ENCODE measurements at places on chromosomes 11 and 22.

DNA sequence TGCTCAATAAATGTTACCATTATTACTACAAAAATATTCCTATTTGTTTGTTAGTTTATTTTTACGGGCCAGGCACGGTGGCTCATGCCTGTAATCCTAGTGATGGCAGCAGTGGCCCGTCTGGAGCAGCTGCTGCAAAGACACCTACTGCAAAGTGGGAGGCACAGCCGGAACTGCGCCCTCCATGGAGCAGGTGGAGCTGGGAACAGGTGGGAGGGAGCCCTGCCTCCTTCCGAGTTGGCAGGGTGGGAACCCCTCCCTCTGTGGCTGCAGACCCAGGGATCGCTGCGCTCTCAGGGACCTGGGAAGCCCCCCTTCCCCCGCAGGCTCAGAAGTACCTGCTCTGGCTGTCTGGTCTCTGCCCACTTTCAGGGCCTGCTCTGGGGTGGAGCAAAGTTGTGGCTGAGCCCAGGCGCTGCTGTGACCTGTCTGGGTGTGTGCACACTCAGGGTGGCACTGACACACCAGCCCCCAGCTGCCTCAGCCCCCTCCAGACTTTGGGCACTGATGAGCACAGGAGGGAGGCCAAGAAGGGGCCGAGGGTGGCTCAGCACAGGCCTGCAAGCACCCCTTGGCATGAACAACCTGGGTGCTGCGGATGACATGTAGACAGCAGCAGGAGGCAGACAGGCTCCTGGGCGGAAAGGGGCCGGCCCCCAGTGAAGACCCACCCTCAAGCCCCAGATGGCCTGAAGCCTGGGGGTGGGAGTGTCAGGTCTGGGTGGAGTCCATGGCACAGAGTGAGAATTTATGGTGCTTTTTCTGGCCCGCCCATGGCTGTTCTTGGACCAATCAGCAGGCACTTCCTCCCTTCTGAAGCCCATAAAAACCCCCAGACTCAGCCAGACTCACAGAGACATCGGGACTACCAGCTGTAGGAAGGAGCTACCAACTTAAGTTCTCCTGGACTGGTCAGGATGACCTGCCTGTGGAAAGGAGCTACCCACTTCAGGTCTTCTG, 103.7 kb upstream of the CLMP start:
- DNase-seq: no peak

DNA sequence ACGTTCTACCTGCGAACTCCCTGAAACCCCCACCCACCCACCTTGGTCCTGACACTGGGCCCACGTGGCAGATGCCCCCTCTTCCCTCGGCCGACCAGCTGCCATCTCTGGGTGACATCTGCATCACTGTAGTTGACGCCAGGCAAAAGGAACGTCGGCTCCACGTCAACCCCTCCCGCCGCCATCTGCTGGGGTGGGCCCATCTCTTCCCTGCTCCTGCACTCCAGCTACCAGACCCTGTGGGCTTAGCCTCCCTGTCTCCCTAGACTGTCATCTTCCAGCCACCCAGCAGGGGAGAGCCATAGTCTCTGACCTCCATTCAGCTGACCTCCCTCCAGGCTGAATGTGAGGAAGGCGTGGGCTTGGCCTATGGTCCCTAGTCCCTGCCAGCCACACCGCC, 21.4 kb downstream of the CHID1 start:
- no peak for DNase-seq

DNA sequence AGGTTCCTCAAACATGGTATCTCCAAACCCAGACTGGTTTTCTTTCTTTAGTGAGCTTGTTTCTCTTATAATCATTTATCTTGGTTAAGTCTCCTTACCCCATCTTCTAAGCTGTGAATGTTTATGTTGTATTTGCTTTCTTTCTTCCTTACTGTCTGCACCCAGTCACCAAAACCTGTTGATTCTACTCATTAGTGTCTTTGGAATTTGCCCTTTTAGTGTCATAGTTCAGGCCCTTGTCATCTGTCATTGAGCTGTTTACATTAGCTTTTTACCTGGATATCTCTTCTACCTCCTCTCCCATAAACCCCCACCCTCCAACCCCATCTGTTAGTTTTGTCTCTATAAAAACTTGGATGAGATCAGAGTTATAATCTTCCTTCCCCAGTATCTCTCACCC, 59.9 kb downstream of the AMOTL1 start:
- DNase-seq: no peak

GRCh38 chr11:126857860-126858808, 142.4 kb downstream of the KIRREL3 start:
- no peak for DNase-seq

DNA sequence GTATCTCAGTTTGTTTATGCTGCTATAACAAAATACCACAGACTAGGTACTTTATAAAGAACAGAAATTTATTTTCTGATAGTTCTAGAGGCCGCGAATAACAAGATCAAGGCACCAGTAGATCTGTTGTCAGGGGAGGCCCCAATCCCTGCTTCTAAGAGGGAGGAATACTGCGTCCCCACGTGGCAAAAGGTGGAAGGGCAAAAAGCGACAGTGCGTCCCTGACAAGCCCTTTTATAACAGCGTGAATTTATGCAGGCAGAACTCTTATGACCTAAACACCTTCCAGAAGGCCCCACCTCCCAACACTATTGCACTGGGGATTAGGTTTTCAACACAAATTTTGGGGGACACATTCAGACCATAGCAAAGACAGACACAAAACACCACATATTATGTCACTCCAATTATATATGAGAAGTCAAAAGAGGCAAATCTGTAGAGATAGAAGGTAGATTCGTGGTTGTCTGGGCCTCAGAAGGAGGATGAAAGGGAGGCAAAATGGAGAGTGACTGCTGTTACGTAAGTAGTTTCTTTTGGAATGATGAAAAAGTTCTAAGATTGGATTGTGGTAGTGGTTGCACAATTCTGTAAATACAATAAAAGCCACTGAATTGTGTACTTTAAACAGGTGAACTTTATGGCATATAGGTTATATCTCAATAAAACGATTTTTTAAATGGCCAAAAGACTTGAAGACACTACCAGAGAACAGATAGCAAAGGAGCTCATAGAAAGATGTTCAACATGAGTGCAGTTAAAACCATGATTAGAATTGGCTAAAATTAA, 30.1 kb upstream of the TNRC6B start:
- no peak for DNase-seq

DNA sequence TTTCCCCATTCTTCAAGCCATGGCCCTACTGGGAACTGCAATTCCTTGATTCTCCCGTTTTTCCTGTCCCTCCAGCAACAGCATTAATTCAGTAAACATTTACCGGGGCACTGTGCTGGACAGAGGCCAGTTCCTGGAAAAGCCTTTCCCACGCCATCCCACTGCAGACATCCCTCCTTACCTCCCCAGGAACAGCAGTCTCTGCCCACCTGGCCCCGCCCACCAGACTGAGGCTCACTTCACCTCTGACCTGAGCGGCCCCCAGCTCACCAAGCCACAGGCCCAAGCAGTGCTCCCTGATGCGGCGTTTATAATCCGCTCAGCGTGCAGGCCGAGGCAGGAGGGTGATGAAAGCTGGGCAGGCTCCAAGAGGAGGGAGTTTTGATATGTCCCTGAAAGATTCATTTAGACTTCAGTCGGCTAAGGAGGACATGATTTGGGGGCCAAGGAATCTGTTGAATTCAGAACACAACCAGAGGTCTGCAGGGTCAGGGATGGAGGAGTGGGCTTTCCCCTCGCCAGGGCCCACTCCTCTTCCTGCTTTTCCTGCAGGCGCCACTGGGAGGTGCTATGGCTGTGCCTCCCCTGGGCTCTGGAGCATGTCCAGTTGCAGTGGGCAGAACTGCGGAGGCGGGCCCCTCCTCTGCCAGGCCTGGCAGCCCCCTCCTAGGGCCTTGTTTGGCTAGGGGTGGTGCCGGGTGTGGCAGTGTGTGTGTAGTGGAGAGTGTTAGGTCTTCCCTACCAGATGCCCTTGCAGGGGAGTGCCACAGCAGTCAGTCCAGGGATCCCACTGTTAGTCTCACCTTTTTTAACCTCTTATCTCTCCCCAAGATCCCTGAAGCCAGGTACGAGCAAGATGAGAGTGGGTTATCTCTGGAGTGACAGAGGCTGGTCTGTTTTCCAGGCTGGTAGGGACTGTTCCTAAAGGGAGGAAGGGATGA, 1.4 kb upstream of the TAGLN start:
- DNase-seq: peak; percentile 30

GRCh38 chr11:128689948-128690664, 3.8 kb upstream of the FLI1 start:
- DNase-seq: no peak

DNA sequence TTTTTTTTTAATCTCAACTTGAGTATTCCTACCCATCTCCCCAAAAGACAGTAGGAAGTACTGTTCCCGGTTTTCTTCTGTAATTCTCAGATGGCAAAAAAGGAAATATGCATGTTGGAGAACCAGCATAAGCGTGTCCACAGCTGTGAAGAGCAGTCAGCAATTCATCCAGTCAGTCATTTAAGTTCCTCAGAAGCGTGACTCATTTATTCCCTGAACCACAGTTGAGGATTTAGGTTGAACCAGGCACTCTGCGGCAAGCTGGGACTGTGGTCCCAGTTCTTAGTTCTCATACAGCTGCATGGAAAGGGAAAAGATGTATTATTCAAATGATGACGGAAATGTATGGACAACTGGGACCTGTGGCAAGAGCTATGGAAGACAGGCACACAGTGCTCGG, 61.0 kb upstream of the MYO18B start:
- DNase-seq: no peak

- DNase-seq: no peak
These were observed 93.6 kb downstream of the CTTN start for GRCh38 chr11:70491696-70492472.

DNA sequence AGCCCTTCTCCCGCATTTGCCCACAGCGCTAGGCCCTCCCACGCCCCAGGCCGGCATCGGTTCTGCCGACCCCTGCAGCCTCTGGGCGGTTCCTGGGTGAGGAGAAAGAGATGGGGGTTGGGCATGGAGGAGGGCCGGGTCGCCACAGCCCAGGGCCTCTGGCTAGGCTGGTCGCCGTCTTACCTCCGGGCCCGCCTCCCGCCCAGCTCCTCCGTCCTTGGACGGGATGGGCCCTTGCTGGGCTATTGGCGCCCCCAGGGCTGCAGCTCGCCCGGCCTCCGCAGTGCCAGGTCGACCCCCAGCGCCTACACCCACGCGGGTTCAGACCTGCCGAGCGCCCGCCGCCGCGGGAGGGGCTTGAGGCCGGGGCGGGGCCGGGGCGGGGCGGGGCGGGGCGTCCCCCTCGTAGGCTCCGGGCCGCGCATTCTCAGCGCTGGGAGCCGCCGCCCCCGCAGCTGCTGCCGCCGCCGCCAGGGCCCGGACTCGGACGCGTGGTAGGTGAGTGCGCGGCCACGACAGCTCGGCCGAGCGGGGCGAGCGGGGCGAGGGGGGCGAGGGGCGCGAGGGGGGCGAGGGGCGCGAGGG, at the start of gene CD151:
TSS of gene CD151 (plus strand) at position 424 of the 585 bp plus-strand sequence. CDS start 3,118 bp downstream, outside the sequence.
- DNase-seq: peak; percentile 74

DNA sequence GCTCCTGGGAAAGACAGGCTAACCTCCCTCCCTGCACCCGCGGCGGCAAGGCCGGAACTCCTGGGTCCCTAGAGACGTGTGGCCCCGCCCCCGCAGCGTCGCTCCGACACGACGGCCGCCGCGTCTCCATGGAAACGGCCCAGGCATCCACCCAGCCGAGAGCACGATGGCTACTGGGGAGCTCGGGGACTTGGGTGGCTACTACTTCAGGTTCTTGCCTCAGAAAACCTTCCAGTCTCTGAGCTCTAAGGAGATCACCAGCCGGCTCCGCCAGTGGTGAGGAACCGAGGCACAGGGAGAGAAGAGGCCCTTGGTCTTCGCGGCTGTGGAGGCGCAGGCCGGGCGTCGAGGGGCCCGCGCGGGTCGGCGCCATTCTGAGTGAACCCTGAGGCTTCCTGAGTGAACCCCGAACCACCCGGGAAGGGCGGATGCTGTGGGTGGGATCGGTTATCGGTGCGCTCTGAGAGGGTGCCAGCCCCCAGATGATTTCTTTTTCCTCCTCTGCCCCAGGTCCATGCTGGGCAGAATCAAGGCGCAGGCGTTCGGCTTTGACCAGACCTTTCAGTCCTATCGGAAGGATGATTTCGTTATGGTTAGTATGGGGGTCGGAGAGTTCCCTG, at the start of gene CFAP300:
TSS of gene CFAP300 (plus strand) at position 133 of the 620 bp plus-strand sequence. CDS start at position 167, 34 bp downstream.
- DNase-seq: peak; percentile 21

- peak; percentile 49 for DNase-seq
These were observed 8.3 kb upstream of the SLC39A13 start for GRCh38 chr11:47399860-47400767.

- no peak for DNase-seq
These were observed 43.8 kb downstream of the CEP164 start for GRCh38 chr11:117371453-117371852.

DNA sequence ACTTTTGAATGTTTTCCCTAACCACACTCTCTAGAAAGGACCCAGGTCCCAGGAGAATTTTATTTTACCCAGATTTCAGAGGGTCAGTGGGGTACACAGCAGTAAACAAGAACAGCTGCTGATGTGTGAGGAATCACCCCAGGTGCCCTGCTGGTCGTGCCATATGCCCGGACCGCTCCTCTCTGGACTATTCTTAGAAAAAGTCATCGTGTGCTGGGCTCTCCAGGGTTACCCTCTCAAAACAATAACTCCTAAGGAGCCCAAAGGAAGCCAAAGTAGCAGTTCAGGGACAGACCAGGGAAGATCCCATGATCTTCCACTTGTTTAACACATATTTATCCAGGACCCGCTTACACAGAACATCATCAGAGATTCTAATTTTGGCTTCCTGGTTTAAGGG, 29.7 kb downstream of the LRP4 start:
- DNase-seq: no peak

DNA sequence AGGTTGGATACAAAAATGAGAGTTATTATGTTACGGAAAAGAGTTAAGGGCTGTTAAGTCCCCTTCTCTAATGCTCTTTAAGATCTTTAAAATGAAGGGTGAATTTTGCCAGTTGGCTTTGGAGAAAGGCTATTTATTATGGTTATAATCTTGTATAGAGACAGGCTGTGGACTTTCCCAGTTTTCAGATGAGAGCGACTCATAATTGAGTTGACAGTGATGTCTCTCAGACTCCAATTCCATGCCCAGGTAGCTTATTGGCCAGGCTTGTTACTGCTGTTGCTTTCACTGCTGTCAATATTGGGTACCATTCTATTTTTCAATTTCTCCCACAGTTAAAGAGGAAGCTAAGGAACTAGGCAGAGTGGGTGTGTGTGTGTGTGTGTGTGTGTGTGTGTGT, 13.1 kb downstream of the ENDOD1 start:
- no peak for DNase-seq

- DNase-seq: no peak
These were observed at the start of gene SOX10 for GRCh38 chr22:37983860-37984791. Gene SOX10, minus strand, starts transcription at chr22:37984555. Its CDS starts 771 bp downstream, at chr22:37983784.

DNA sequence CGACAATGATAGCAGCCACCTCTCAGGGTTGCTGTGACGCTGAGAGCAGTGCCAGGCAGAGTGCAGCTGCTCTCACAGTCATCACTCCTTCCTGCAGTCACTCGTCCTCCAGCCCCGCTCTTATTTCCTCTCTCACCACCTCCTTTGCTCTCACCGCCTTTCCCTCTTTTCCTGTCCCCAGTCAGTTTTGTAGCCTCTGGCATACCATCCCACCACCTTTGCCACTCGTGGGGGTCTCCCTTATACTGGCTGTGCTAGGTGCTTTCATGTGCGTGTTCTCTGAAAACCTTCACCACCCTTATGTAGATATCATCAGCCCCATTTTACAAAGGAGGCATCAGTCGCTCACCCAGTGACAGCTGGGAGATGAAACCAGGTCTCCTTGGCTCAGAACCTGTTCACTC, 19.3 kb upstream of the ST3GAL4 start:
- DNase-seq: no peak

Measured in hematopoietic multipotent progenitor cell treated with erythropoietin and hydrocortisone succinate and interleukin-3 and kit ligand, for 6 days (in vitro differentiated cells).